ENCODE measurements at places on chromosomes 12 and 14. TPM values are rescaled to one million over a fixed set of nuclear protein-coding genes. Genes with fewer than 3 reads are reported as not detected.
A peak's percentile ranks its signal among the peaks of the same experiment; 100 is the strongest.

ALKBH2 gene
- 20.5 TPM for polyA plus RNA-seq

DNA sequence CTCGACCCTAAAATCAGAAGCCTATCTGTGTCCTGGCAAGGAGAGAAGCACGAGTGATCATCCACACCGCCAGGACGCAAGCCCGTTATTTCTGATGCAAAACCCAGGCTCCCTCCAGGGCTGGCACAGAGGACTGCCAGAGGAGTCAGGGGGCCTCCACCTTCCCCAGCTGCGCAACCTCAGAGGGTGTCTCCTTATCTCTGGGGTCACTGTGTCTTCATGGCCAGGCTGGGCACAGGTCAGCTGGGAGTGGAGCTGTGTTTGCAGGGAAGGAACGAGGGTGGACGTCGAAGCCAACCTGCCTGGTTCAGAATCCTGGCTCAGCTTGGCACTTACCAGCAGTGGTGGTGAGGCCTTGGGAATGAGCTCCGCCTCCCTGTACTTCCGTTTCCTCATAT lies 12.0 kb upstream of the SERPINA3 start:
- peaks cover 16% of the 10 kb centered on the region for H3K27me3 ChIP-seq
- H3K4me1 ChIP-seq = no peaks in the 10 kb centered on the region
- DNase-seq = no peak
- H3K27ac ChIP-seq = no peak overlapping the region
- H3K4me3 ChIP-seq = no peak overlapping the region

DNA sequence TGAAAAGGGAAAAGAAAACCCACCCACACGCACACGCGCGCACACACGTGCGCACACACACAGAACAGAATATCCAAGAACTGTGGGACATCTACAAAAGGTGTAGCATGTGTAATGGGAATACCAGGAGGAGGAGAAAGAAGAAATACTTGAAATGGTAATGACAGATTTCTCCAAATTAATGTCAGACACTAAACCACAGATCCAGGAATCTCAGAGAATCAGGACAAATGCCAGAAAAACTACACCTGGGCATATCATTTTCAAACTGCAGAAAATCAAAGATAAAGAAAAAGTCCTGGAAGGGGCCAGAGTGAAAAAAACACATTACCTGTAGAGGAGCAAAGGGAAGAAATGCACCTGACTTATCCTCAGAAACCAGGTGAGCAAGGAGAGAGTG lies 26.5 kb downstream of the FBXL14 start:
- no peak for DNase-seq
- H3K36me3 ChIP-seq = peaks cover 6% of the 10 kb centered on the region
- H3K4me3 ChIP-seq = no peak overlapping the region
- no peaks in the 10 kb centered on the region for H3K4me1 ChIP-seq
- H3K27me3 ChIP-seq = peaks cover 20% of the 10 kb centered on the region

DNA sequence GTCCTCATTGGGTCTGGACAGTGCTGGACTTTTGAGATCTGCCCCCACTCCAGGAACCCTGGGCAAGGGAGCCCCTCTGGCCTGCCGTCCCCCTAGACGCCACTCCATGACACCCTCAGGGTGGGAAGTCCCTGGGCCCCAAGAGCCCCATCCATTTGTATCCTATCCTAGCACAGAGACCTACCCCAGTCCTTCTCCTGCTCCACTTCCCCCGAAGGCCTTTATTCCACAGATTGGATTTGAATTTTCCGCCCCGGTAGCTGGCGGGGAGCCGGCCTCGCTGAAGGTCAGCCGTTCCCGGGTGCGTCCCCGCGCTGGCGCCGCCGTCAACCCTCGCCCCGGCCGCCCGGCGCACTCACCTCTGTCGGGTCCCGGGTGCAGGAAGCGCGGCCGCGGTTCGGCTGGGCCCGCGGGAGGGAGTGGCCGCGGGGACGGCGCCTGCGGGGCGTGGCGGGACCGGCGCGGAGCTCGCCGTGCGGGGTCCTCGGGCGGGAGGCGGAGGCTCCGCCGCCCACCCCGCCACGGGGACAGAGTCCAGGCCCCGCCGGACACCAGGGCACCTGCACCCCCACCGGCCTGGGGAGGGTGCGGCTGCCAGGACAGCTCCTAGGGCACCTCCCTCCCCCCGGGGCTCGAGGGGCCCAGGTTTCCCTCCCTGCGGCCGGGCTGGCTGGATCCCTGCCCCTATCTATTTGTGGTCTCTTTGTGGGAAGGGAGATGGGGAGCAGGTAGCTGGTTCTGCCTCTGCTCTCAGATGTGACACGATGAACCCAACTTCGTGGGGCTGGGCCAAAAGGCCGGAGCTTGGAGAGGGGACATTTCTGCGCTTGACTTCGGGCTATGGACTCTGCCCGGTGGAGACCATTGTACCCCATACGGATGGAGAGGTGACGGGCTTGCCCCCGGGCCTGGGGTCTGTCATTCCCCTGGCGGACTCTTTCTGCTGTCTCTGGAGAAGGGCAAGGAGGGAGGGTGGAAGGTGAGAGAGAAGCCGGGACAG lies 19.9 kb upstream of the GPR68 start:
- peak overlapping the region; percentile 84 for H3K27ac ChIP-seq
- peak overlapping the region; percentile 35 for H3K4me3 ChIP-seq
- DNase-seq = no peak

- no peak for DNase-seq
- H3K4me3 ChIP-seq = no peak overlapping the region
- no peak overlapping the region for H3K27ac ChIP-seq
- H3K36me3 ChIP-seq = no peaks in the 10 kb centered on the region
These were observed 141.5 kb upstream of the ARID2 start for GRCh38 chr12:45587877-45588533.

GRCh38 chr12:90303771-90304170 lies 595.1 kb upstream of the ATP2B1 start:
- H3K27ac ChIP-seq = no peak overlapping the region
- H3K27me3 ChIP-seq = no peaks in the 10 kb centered on the region
- H3K4me3 ChIP-seq = no peak overlapping the region

TRPV4 gene
- polyA plus RNA-seq = not detected

GRCh38 chr12:70449753-70450341 lies 83.8 kb downstream of the KCNMB4 start:
- H3K27ac ChIP-seq = no peak overlapping the region
- H3K27me3 ChIP-seq = peaks cover 4% of the 10 kb centered on the region
- DNase-seq = no peak

- H3K4me3 ChIP-seq = no peak overlapping the region
- no peaks in the 10 kb centered on the region for H3K27me3 ChIP-seq
- H3K27ac ChIP-seq = no peak overlapping the region
- H3K36me3 ChIP-seq = no peaks in the 10 kb centered on the region
- no peaks in the 10 kb centered on the region for H3K4me1 ChIP-seq
These were observed 245.6 kb upstream of the NPAS3 start for GRCh38 chr14:32693114-32693513.
